ENCODE measurements at places on chromosomes 3 and 15.

- peaks cover 72% of the 10 kb centered on the region for H3K4me1 ChIP-seq
- peak overlapping the region; percentile 56 for H3K4me3 ChIP-seq
Measured at GRCh38 chr3:32460031-32460749, 42.5 kb downstream of the CMTM6 start.

DNA sequence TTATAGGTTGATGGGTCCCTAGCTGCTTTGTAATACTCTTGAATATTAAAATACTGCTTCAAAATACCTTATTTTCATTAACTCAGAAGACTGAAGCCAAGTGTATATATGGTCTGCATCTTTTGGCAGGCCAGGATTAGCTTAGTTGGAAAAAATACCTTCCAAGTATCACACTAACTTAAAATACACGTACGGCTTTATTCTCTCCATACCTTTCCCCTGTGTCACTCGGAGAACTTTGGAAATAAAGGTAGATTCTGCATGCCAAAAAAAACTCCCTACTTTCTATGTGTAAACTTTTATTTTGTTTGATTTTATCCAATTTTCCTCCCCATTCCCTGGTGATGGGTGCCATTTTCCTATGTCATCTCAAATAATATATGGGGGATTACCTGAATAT is 422.3 kb upstream of the MDFIC2 start:
- H3K27ac ChIP-seq, result no peak overlapping the region
- no peak for DNase-seq
- no peak overlapping the region for H3K4me3 ChIP-seq

DNA sequence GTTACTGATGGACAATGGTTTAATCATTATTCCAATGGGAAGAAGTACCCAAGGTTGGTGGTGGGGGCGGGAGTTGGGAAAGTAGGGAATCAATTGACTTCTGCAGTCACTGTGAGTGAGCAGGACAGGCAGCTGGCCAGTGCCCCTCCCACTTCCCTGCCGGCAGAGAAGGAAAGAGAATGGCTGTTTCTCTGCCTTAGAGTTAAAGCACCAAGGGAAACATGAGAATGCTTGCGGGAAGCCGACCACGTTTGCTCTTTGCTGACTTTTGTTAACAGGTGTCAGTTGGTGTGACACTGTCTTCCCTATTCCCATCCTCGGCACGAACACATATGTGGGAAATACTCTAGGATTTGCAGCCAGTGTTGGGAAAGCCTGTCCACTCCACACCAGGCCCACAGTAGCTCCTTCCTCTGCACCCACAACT is 33.5 kb upstream of the MFSD1 start:
- H3K4me3 ChIP-seq, result no peak overlapping the region
- H3K36me3 ChIP-seq, result no peaks in the 10 kb centered on the region
- no peaks in the 10 kb centered on the region for H3K27me3 ChIP-seq
- no peaks in the 10 kb centered on the region for H3K4me1 ChIP-seq
- H3K27ac ChIP-seq, result no peak overlapping the region
- DNase-seq, result no peak

GRCh38 chr3:12829886-12830784 is 11.2 kb downstream of the RPL32 start:
- DNase-seq, result no peak
- H3K36me3 ChIP-seq, result peaks cover 44% of the 10 kb centered on the region
- H3K27ac ChIP-seq, result no peak overlapping the region
- no peaks in the 10 kb centered on the region for H3K4me1 ChIP-seq

- no peak for DNase-seq
- H3K36me3 ChIP-seq, result no peaks in the 10 kb centered on the region
- peaks cover 37% of the 10 kb centered on the region for H3K4me1 ChIP-seq
- no peaks in the 10 kb centered on the region for H3K27me3 ChIP-seq
- no peak overlapping the region for H3K27ac ChIP-seq
Measured at GRCh38 chr3:196124608-196125007, 42.7 kb upstream of the TFRC start.

GRCh38 chr3:182325213-182325950 is 467.9 kb upstream of the ATP11B start:
- no peaks in the 10 kb centered on the region for H3K27me3 ChIP-seq
- DNase-seq, result no peak
- no peaks in the 10 kb centered on the region for H3K36me3 ChIP-seq
- H3K4me3 ChIP-seq, result no peak overlapping the region
- H3K4me1 ChIP-seq, result no peaks in the 10 kb centered on the region
- no peak overlapping the region for H3K27ac ChIP-seq

GRCh38 chr3:85210540-85210939 is 251.8 kb downstream of the CADM2 start:
- no peak overlapping the region for H3K4me3 ChIP-seq
- H3K4me1 ChIP-seq, result no peaks in the 10 kb centered on the region
- H3K27ac ChIP-seq, result no peak overlapping the region
- DNase-seq, result no peak

DNA sequence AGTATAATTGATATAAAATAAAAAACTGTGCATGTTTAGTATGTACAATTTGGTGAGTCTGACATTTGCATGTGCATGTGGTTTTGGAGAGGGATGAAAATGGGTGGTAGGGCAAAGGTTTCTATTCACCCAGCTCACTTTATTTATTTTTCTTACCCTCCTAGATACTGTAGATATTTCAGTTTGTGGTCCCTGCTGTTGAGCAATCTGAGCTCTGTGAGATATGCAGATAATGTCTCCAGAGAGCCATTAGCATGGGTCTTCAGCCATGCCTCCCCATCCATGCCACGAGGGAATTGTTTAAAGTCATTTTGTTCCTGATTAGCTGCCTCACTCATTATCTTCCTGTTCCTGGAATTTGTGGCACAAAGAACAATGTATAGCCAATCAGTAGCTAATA is 44.4 kb upstream of the B3GALNT1 start:
- DNase-seq, result no peak
- H3K36me3 ChIP-seq, result no peaks in the 10 kb centered on the region
- no peak overlapping the region for H3K4me3 ChIP-seq

DNA sequence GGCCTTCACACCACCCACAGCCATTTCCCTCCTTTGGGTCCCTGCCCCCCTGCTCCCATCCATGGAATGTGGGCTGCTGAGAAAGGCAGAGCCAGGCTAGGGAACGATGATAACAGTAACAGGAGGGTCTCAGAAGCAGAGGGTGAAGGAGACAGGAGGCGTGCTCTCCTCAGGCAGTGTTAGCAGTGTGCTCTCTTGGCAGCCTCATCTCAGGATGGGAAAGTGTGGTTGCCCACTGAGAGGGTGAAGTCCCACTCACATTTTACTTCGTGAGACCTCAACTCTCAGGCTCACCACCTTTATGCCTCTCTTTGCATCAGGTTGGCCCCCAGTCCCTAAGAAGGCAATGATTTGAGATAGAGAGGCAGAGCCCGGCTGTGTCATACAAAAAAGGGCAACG is 24.5 kb downstream of the TIGIT start:
- H3K27me3 ChIP-seq, result no peaks in the 10 kb centered on the region
- H3K4me1 ChIP-seq, result peaks cover 98% of the 10 kb centered on the region

DNA sequence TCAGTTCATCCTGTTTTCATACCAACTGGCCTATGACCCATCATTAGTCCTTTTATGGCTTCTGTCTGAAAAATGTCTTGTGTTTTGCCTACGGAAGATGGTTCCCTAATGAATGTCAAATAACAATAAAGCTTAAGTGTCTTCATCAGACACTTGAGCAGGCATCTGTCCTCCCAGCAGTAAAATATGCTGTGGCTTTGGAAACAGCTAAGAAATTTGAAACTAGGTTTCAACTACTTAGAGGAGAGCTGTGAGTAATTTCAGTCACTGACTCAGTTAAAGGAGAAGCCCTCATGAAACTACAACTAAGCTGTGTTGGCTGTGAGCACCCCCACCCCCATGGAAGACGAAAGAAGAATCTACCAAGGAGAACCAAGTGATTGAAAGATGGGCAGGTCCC is 409.4 kb upstream of the PPP2R3A start:
- DNase-seq, result no peak
- H3K27ac ChIP-seq, result no peak overlapping the region
- no peak overlapping the region for H3K4me3 ChIP-seq
- H3K4me1 ChIP-seq, result no peaks in the 10 kb centered on the region
- no peaks in the 10 kb centered on the region for H3K36me3 ChIP-seq

DNA sequence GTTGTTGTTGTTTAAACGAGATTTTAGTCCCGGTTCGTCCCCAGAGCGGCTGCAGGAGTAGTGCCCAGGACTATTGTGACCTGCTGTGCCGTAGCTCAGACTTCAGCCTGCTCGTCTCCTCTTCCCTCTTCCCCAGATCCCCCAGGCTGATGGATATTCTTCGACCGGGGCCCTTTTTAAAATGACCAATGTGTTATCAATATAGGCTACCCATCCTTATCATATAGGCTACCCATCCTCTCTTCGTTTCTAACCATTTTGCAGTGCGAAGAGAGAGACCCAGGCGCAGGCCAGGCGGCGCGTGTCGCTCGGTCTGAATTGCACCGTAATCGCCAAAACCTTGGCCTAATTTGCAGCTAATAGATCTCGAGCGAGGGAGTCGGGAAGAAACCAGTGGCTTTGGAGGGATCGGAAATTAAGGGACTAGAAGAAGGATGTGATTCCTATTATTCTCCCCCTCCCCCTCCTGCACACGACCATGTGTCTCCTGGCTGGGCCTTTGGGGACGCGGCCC is 23.0 kb downstream of the NR2F2 start:
- H3K36me3 ChIP-seq, result no peaks in the 10 kb centered on the region
- H3K27me3 ChIP-seq, result peaks cover 73% of the 10 kb centered on the region
- DNase-seq, result no peak
- peaks cover 22% of the 10 kb centered on the region for H3K4me1 ChIP-seq
- no peak overlapping the region for H3K4me3 ChIP-seq
- no peak overlapping the region for H3K27ac ChIP-seq

GRCh38 chr3:12120374-12121140 is 38.2 kb downstream of the TIMP4 start:
- no peak overlapping the region for H3K4me3 ChIP-seq
- H3K36me3 ChIP-seq, result no peaks in the 10 kb centered on the region
- DNase-seq, result no peak
- H3K27ac ChIP-seq, result no peak overlapping the region

GRCh38 chr3:126155280-126155640 is 25.1 kb downstream of the ALDH1L1 start:
- no peak overlapping the region for H3K27ac ChIP-seq
- no peaks in the 10 kb centered on the region for H3K27me3 ChIP-seq
- no peaks in the 10 kb centered on the region for H3K4me1 ChIP-seq
- no peak overlapping the region for H3K4me3 ChIP-seq
- H3K36me3 ChIP-seq, result no peaks in the 10 kb centered on the region
- no peak for DNase-seq

GRCh38 chr3:11187681-11188080 is 33.4 kb downstream of the HRH1 start:
- no peaks in the 10 kb centered on the region for H3K4me1 ChIP-seq
- no peaks in the 10 kb centered on the region for H3K36me3 ChIP-seq
- DNase-seq, result no peak
- H3K27ac ChIP-seq, result no peak overlapping the region
- no peak overlapping the region for H3K4me3 ChIP-seq

DNA sequence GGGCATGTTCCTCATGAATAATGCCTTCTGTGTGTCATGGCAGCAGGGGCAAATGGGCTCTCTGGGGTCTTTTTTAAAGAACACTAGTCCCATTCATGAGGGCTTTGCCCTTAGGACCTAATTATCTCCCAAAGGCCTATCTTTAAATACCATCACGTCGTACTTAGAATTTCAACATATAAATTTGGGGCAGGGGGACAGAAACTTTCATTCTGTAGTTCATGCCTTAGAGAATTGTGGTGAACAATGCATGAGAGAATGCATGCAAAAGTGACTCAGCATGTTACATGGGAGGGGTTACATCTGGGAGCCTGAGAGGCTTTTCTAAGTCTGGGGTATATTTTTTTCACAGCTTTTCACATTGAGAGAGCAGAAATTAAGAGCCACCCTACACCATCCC is 208.5 kb upstream of the ROPN1 start:
- H3K4me1 ChIP-seq, result no peaks in the 10 kb centered on the region
- no peak overlapping the region for H3K4me3 ChIP-seq
- no peaks in the 10 kb centered on the region for H3K36me3 ChIP-seq
- no peaks in the 10 kb centered on the region for H3K27me3 ChIP-seq
- DNase-seq, result no peak
- no peak overlapping the region for H3K27ac ChIP-seq

DNA sequence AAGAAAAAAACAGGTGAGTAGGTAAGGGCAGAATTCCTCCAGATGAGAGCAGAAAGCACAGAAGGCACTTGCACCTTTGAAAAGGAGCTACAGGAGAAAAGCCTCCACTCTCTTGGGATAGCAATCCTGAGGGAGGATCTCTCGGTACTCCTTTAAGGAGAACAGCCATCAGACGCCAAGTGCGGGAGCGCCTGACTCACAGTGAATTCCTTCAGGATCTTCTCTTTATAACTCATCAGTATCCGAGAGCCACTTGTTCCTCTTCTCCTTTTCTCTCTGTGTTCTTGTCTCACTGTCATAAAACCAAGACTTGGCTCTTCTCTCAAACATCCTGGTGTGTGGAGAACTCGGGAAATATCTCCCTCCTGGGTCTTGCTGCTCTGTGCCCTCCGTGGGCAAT is 10.1 kb upstream of the GOLGA8J start:
- H3K27me3 ChIP-seq, result no peaks in the 10 kb centered on the region
- H3K27ac ChIP-seq, result no peak overlapping the region
- no peaks in the 10 kb centered on the region for H3K36me3 ChIP-seq
- H3K4me1 ChIP-seq, result no peaks in the 10 kb centered on the region
- DNase-seq, result no peak

GRCh38 chr3:29978036-29978435 is 628.4 kb upstream of the TGFBR2 start:
- no peaks in the 10 kb centered on the region for H3K36me3 ChIP-seq
- H3K4me3 ChIP-seq, result no peak overlapping the region
- no peaks in the 10 kb centered on the region for H3K27me3 ChIP-seq
- H3K4me1 ChIP-seq, result no peaks in the 10 kb centered on the region

- no peaks in the 10 kb centered on the region for H3K36me3 ChIP-seq
- no peaks in the 10 kb centered on the region for H3K27me3 ChIP-seq
Measured at GRCh38 chr15:100689131-100689899, 86.9 kb downstream of the ASB7 start.

GRCh38 chr3:136994772-136995516 is 37.2 kb downstream of the IL20RB start:
- no peaks in the 10 kb centered on the region for H3K27me3 ChIP-seq
- DNase-seq, result no peak
- H3K4me1 ChIP-seq, result no peaks in the 10 kb centered on the region
- no peaks in the 10 kb centered on the region for H3K36me3 ChIP-seq
- H3K27ac ChIP-seq, result no peak overlapping the region
- H3K4me3 ChIP-seq, result no peak overlapping the region

GRCh38 chr3:88209356-88209755 is 59.6 kb downstream of the C3orf38 start:
- H3K27ac ChIP-seq, result no peak overlapping the region
- no peak for DNase-seq
- no peaks in the 10 kb centered on the region for H3K27me3 ChIP-seq

- no peaks in the 10 kb centered on the region for H3K27me3 ChIP-seq
- H3K27ac ChIP-seq, result no peak overlapping the region
- H3K4me1 ChIP-seq, result no peaks in the 10 kb centered on the region
Measured at GRCh38 chr15:77336006-77336405, 83.9 kb downstream of the PEAK1 start.

- peak within 1 kb of the TSS; percentile 65 for H3K27ac ChIP-seq
- H3K4me1 ChIP-seq, result peaks cover 29% of the 10 kb centered on the region
- no peaks in the 10 kb centered on the region for H3K27me3 ChIP-seq
- H3K36me3 ChIP-seq, result no peaks in the 10 kb centered on the region
Measured at GRCh38 chr15:34583399-34584329, at the start of gene GOLGA8B. Gene GOLGA8B (minus strand): TSS chr15:34583651. CDS start chr15:34535912, 47,739 bp downstream.

GRCh38 chr15:98725874-98726273 is 77.5 kb downstream of the IGF1R start:
- H3K4me1 ChIP-seq, result no peaks in the 10 kb centered on the region
- H3K36me3 ChIP-seq, result no peaks in the 10 kb centered on the region
